ENCODE measurements at places on chromosomes 1 and 21.

- no peak for DNase-seq
Measured at GRCh38 chr1:233379869-233380438, 52.4 kb downstream of the MAP3K21 start.

GRCh38 chr1:221937155-221937953 lies 195.5 kb upstream of the DUSP10 start:
- no peak for DNase-seq

DNA sequence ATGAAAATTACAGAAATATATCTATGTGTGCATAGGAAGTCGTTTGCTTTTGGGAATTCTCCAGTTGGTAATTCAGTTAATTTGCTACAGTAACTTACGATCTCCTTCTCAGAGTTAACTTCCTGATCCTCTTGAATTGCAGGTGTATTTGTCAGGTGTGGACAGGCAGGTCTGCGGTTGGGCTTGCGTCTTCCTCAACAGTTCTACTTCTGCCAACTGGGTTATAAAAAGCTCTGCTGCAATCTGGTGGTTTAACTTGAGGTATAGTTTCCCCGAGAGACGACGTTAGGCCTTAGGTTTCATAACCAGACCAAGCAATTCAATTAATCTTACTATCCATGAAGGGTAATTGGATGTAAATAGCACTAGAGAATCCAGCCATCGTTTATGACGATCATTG lies 88.2 kb downstream of the GABPA start:
- DNase-seq = no peak

DNA sequence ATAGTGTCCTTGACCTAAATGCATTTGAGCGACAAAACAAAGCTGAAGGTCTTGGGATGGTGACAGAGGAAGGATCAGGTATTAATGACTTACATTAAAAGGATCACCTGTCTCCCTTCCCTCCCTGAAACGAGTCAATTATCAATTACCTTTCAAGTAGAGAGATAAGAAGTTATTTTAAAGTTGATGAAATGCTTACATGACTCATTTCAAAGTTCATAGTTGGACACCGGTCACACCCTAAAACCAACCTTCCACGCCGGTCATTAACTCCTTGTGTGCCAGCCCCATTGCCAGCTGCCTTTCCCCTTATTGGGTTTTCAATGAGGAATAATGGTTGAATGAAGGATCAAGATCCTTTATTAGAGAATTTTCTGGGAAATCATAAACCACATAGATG lies 129.8 kb downstream of the ZP4 start:
- DNase-seq = no peak

DNA sequence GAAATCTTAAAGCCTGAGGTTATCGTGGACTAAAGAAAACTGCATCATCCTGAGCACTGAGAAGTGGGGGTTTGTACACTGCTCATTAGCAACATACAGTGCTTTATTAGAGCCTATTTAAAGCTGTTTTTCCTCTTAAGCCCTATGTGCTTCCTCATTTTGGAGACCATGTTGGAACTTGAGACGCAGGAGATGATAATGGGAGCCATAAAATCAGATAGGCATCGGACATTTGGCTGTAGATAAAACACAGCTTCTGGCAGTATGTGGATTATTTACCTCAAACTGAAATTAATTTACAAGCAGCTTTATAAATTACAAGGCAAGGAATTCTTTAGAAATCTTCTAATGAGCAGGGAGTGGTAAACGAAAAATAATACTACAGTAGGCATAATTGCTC lies 147.7 kb upstream of the IVNS1ABP start:
- no peak for DNase-seq

GRCh38 chr1:27887215-27888021 lies 15.1 kb downstream of the THEMIS2 start:
- no peak for DNase-seq

- DNase-seq = no peak
Measured at GRCh38 chr1:78155121-78155520, 109.4 kb downstream of the GIPC2 start.

DNA sequence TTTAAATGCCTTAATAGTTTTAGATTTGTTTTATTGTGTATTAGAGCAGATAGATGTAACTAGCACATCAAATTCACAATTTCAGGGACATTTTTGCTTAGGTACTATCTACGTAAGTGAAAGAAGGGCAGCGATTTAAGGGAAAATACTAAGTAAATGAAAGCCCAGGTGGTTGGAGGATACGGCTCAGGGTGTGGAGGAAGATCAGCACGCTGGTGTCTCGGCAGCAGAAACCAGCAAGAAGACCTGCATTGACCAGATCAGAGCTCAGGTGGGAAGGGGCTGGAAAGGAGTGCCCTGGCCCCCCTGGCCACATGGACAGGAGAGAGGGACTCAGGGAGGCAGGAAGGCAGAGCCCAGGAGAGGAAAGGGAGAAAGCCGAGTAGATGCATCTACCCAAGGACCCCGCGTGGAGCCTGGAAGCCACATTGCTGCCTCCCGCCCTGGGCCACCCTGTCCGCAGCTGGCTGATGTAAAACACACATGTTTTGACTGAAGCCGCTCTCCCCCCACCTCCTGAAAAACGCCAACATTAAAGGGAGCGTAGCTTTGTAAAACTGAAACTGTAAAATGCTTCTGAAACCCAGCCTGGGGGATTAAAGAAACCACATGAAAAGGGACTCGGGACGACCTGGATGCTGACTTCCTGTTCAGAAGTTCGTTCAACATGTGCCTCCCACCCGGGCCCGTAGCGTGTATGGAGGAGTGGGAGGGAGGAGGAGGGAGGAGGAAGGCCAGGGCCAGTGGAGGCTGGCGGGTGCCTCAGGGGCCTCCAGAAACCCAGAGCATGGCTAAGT lies 72.6 kb upstream of the TARDBP start:
- DNase-seq = no peak

- DNase-seq = no peak
Measured at GRCh38 chr21:41640748-41641509, 125.9 kb downstream of the RIPK4 start.

- DNase-seq = no peak
Measured at GRCh38 chr1:113456967-113457366, 66.7 kb downstream of the MAGI3 start.

DNA sequence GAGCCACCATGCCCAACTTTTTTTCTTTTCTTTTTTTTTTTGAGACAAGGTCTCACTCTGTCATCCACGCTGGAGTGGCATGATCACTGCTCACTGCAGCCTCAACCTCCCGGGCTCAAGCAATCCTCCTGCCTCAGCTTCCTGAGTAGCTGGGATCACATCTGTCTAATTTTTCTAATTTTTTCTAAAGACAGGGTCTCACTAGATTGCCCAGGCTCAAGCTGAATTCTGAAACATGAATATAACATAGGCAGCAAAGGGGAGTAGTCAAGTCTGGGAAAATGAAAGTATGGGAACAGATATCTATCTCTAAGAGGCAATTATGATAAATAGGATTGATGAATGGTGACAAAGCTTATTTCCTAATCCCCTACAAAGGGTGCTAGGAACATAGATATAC lies 7.3 kb upstream of the CMPK1 start:
- no peak for DNase-seq

Data from activated CD8-positive, alpha-beta memory T cell treated with anti-CD3 and anti-CD28 coated beads for 1 hour (primary cell).